ENCODE measurements at places on chromosomes 1 and 21.

- DNase-seq: peak; percentile 17
These were observed 509 bp downstream of the PIK3R3 start for GRCh38 chr1:46131712-46132528.

DNA sequence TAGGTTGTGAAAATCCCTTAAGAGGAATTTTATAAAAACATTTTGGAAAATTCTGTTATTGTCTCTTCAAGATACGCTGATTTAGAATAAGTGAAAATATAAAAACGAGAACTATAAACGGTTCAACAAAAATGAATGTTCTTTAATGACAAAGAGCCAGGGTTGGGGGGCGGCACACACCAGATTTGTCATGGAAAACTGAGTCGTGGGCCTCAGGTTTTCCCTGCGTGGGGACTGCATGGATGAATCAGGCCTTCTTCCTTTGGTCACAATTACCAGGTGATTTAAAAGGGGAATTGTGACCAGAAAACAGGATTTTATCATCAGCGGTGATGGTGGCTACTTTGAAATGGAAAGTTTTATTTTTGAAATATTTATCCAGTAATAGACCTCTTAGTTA lies 8.6 kb downstream of the LHX4 start:
- no peak for DNase-seq

DNA sequence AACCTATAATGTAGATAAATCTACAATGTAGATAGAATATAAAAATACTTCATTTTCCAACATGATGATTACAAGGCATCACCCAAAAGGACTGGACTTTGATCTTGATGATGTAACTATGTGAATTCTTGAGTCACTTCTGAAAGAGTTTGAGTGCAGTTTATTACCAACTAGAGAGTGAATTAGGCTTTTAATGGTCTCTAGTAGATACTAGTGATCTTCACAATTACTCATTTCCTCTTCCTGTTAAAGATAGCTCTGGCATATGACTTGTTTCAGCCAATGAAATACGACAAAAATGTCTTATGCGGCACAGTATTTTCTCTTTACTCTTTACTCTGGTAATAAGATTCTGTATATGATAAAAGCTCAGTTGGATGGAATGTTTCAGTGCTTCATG lies 1588.1 kb upstream of the B3GALT2 start:
- DNase-seq: no peak

GRCh38 chr1:8883491-8883890 lies 5.0 kb upstream of the ENO1 start:
- no peak for DNase-seq

DNA sequence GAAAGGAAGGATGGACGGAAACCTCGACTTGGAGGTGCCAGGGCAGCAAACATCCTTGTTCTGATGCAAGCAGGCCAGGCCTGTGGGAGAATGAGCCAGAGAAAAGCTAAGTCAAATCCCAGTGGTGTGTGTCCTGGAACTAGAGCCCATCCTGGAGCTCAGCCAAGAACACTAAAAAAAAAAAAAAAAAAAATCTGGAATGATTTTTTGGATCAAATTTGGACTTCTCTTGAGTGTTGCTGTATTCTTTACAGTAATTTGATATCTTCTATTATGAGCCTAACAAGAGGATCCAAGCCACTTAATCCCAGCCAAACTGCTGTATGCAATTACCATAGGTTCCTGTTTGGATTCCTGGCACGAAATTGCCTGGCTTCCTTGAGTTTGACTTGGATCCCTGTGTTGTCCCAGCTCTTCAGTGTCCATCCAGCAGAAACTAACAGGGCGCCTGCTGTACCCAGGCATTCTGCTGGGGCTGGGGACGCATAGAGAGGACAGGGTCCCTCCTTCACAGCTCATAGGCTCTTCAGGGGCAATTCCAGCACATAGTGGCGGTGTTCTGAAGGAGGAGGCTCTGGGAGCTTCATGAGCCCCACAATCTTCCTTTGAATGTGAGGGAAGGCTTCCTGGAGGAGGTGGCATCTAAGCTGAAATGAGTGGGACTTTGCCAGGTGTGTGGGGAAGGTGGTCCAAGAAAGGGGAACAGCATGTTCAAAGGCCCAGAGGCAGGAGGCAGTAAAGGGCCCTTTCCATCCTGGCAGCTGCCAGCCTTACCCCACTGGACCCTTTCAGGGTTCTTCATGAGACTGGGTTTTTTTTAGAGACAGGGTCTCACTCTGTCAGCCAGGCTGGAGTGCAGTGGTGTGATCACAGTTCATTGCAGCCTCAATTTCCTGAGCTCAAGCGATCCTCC lies 24.7 kb downstream of the EPHX1 start:
- DNase-seq: no peak

DNA sequence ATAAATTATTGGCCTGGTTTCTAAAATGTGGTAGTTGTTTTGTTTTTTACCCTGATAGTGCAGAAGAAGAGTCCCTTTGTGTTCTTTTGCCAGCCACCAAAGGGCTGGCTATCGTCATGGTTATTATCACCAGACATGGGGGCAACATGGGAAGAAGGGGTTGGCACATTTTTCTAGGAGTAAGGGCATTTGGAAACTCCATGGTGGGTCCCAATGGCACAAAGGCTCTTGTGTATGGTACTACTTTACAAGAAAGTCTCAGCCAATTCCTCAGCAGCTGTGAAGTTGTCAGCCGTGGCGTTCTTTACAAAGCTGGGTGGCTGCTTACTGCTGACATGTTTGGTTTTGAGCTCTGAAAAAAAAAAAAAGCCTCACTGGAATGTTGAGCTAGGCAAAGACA lies 330.4 kb upstream of the ESRRG start:
- DNase-seq: no peak

DNA sequence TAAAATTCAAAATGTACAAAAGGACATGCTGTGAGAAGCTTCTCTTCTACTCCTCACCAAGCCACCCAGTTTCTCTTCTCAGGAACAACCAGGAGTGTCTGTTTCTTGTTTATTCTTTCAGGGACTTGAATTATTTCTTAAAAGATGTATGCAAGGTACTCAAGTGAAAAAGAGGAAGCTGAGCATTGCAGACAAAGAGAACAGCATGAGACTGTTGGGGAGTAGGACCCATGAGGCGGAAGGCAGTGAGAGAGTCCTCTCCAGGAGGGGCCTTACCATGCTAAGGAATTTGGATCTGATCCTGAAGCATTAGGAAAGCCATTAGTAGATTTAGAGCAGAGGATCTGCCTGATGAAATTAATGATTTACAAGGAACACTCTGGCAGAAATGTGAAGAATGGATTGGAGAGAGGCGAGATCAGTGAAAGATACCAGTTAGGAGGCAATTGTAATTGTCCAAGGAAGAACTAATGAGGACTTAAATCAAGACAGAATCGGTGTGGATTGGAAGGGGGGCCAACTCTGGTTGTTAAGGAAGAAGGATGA lies 14.7 kb upstream of the SSX2IP start:
- DNase-seq: no peak

DNA sequence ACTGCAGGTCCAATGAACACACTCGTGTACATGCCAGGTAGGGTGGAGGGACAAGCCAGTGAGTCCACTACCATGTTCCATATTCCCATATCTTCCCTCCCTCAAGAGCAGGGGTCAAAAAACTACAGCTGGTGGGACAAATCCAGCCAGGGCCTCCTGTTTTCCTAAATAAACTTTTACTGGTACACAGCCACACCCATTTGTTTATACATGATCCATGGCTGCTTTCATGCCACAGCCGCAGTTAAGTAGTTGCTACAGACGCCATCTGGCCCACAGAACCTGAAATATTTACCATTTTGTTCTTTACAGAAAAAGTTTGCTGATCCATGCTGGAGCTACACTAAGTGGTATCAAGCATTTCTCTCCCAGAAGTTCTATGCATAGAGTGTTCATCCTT lies 42.4 kb downstream of the CASQ2 start:
- DNase-seq: no peak

- DNase-seq: no peak
These were observed 9.8 kb downstream of the ABCA4 start for GRCh38 chr1:94110946-94111740.

GRCh38 chr1:208171616-208172422 lies 72.4 kb downstream of the PLXNA2 start:
- no peak for DNase-seq
